ENCODE measurements at places on chromosomes 2 and 18.

- DNase-seq: no peak
Observed at GRCh38 chr2:231015926-231016325, 20.0 kb downstream of the SPATA3 start.

DNA sequence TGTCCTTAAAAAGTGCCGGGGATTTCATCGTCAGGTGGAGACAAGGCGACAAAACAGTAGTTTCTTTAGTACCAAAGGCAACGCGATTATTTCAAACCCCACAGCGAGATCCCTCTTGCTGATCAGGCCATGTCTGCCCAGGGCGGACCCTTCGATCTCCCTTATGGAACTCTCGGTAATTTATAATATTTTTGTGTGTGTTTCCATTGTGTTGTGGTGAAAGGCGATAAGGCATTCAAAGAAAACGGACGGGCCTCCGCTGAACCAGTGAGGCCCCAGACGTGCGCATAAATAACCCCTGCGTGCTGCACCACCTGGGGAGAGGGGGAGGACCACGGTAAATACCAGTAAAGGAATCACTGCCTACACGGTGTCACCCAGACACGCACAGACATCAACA lies 1.4 kb upstream of the GAD1 start:
- DNase-seq: no peak

DNA sequence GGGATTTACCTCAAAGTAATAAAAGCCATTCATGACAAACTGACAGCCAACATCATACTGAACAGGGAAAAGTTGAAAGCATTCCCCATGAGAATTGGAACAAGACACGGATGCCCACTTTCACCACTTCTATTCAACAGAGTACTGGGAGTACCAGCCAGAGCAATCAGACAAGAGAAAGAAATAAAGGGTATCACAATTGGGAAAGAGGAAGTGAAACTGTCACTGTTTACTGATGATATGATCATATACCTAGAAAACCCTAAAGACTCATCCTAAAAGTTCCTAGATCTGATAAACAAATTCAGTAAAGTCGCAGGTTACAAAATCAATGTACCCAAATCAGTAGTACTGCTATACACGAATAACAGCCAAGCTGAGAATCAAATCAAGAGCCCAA lies 17.2 kb upstream of the ASB18 start:
- no peak for DNase-seq

- DNase-seq: no peak
Observed at GRCh38 chr18:9735238-9735637, 27.1 kb downstream of the RAB31 start.

DNA sequence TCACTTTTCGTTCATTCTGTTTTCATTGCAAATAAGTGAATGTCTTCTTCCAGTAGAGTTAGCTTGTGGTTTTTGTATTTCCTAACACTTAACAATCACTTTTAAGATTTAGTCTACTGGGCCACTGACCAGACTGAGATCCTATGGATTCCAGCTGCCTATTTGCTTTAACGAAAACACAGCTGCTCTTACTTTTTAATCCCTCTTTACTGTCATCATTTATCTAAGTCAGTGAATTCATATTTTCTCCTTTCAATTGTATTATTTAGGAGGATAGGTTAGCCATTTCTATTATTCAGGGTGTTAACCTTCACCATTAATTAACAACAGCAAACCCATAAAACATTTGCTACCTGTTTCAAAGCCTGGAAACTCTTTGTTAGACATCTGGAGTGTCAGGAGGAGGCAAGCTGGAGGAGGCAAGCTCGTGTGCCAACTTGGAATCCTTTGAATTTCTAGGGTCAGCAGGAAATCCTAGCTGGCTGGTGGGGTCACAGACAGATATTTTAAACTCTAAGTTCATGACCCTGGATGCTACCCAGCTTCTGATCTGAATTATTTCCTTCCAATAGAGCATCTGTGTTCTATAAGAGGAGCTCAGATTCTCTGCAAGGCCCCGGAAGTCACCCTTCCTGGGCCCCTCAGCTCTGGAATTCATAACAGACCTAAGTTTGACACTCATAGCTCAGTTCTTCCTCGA lies 385.3 kb downstream of the RBM43 start:
- DNase-seq: no peak

DNA sequence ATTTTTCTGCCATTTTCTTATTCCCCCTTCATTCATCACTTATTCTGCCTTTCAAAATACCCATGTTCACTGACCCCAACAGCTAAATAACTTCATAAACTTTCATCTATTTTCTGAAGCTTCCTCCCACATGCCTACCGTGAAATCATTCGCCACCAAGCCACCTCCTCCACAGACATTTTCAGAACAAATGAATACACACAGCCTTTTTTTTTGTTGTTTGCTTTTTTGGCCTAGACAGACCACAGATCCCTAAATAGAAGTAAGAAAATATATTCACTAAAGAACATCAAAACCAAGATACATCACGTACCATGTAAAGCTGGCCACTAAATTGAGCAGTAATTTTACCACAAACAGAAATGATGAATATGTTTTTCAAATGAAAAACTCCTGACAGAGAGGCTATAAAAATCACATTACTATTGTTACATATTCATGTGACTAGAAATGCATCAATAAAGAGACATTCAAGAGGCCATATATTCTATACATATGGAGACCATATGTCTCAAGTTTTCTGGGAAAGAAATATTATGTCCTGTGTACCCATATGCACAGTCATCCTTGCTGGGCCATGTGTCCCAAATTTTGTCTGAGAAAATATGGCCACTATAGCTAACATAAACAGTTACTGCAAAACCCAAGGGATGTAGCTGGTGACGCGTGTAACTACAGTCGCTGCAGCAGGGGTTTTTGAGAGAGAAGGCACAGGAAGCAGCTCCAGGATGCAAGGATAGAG lies 200.3 kb downstream of the FBXO15 start:
- DNase-seq: no peak
